Endothelial cell of umbilical vein (primary cell): ENCODE measurements at places on chromosomes 1 and 21. TPM values are rescaled to one million over a fixed set of nuclear protein-coding genes. Genes with fewer than 3 reads are reported as not detected.
A peak's percentile ranks its signal among the peaks of the same experiment; 100 is the strongest.

DNA sequence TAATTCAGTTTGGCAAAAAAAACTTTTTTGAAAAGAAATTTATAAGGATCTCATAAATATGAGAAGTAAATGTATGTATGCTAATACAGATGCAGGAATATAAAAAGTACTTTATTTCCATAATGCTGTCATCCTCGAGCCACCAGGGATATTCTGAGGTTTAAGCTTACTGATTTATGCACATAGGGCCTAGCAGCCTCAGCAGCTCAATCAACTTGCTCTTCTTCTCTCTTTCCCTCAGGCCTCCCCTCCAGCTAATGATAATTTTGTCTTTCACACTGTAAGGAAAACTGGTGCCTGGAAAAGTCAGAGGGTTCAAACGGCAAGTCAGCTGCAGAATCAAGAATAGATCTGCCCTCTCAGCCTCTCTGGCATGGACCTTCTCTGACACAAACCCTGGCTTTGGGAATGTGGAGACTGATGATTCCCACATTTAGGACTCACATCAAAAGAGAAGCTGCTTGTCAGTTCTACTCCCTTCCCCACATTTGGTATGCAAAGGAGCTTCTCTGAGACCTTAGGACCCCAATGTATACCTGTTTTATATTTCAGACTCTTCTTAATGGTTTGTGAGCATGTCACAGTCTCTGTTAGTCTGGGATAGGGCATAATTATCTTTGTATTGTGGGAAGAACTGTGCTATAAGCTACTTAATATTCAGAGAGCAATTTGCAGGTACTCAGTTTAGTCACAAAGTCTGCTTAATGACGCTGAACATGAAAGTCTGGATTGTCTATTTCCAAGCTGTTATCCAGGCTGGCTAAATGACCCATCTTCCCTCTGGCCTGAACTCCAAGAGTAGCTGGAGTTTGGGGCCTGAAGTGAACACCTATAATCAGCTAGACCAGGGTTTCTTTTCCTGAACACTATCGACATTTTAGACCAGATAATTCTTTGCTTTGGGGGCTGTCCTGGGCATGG is 52.1 kb upstream of the DIPK1A start:
- peaks cover 3% of the 10 kb centered on the region for H3K27me3 ChIP-seq
- no peak overlapping the region for H3K27ac ChIP-seq
- no peak for DNase-seq
- peaks cover 23% of the 10 kb centered on the region for H3K4me1 ChIP-seq
- H3K36me3 ChIP-seq, result no peaks in the 10 kb centered on the region

The KTI12 gene
- 12.7 TPM in 2 replicates for polyA plus RNA-seq

The C8A gene
- not detected in 2 replicates for polyA plus RNA-seq

The GNG4 gene
- polyA plus RNA-seq, result 0.10 TPM in 2 replicates

GRCh38 chr1:36645867-36646266 is 163.2 kb upstream of the CSF3R start:
- H3K27ac ChIP-seq, result no peak overlapping the region
- H3K36me3 ChIP-seq, result no peaks in the 10 kb centered on the region
- H3K4me3 ChIP-seq, result no peak overlapping the region

GRCh38 chr1:230863449-230863848 is 4.9 kb downstream of the C1orf198 start:
- H3K27ac ChIP-seq, result no peak overlapping the region
- no peaks in the 10 kb centered on the region for H3K27me3 ChIP-seq
- H3K36me3 ChIP-seq, result no peaks in the 10 kb centered on the region

DNA sequence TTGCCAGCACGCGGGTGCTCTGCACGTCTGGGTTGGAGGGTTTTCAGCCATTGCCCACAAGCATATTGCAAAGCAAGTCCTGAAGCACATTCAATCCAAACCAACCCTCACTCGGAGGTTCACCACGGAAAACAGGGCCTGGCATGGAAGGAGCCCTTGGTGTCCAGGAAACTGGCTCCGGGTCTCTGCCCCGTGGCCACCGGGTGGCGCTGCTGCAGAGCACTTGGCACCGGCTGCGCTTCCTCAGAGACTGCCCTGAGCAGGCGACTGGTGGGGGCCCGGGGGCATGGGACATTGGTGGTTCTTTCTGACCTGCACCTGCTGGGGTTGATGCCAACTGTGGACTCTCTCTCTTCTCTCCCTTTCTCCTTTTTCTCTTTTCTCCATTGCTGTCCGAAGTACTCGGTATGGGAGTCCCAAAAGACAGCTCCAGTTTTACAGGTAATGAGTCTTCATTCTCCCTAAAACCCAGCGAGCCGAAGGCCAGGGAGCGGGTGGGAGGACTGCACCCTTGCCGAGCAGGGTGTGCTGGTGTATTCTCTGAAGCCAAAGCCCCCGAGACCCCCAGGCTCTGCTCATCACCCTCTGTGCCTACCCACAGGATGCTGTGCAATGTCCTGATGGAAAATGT is 4.1 kb upstream of the KCNAB2 start:
- peak; percentile 29 for DNase-seq
- H3K4me3 ChIP-seq, result no peak overlapping the region
- H3K27ac ChIP-seq, result no peak overlapping the region
